ENCODE measurements at places on chromosomes 12 and 14.

DNA sequence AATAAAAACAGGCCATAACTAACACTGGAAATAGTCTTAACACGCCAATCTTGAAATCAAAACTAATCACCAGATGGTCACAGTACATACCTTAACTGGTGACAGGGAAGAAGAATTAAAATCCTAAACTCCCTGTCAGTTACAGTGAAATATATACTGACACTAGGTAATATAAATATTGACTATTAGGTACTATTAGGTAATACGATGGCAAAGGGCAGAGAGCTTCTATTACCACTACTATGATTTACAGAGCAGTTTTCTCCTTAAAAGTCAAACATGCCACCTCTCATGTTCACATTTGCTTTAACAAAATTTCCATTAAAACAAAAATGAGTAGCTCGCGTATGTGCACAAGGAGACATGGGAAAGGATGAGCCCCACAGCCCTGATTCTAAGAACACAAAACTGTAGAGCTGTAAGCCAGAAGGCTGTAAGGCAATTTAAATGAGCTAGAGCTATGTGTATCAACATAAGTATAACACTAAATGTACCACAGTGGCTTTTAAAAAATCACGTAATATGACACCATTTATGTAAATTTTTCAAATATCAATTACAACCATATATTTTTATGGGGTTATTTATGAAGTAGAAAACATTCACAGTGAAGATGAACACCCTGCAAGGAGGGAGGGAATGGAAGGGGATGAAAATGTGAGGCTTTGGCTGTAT is 19.1 kb downstream of the SETD3 start:
- DNase-seq = no peak

GRCh38 chr12:16095531-16096110 is 181.9 kb downstream of the SLC15A5 start:
- DNase-seq = no peak

DNA sequence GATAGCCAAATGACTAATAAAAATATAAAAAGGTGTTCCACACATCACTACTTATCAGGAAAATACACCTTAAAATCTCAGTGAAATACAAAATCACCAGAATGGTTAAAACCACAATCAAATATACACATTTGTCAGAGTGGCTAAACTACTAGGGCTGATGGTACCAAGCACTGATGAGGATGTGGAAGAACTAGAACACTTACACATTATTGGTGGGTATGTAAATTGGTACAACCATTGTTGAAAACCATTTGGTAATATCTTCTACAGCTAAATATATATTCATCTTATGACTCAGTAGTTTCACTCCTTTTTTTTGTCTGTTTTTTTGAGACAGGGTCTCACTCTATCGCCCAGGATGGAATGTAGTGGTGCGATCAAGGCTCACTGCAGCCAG is 48.5 kb upstream of the TTC7B start:
- DNase-seq = no peak

GRCh38 chr12:6249580-6249979 is 49.4 kb downstream of the CD9 start:
- DNase-seq = peak; percentile 18

DNA sequence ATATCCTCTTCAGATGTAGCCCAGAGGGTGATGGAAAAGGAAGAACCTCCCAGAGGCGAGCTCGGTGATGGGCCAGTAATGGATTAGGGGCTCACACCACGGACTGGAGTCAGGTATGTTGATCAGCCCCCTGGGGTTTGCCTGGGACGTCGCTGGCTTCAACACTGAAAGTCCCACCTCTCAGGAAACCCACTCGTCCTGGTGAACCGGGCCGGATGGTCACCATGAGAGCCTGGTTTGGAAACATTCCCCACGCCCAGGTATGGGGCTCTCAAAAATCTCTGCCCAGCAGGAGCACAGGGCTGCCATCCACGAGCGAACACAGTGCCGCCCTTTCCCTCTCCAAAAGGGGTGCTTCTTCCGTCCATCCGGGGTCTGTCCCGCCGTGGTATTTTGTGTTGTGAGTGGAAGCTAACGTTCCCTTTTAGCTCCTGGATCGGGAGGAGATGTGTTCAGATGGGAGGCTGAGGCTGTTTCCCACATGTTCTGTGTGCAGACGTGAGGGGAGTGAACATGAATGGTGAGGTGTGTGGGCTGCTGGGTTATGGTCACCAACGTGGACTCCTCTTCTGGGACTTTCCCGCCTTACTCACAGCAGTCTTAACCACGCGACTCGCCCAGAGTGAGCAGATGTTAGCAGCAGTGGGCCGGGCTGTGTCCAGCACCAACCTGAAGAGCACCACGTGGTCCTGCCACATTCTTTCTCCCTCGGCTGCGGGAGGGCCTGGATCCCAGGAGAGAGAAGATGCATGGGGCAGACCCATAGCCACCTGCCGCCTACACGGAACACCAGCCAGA is 139.2 kb downstream of the KIF26A start:
- DNase-seq = no peak

GRCh38 chr14:88554457-88555286 is at the start of gene PTPN21:
Gene PTPN21, minus strand, starts transcription at chr14:88555007. Its CDS starts 4,590 bp downstream, at chr14:88550417.
- peak; percentile 61 for DNase-seq

GRCh38 chr14:73909681-73910080 is 23.0 kb downstream of the ZNF410 start:
- no peak for DNase-seq

DNA sequence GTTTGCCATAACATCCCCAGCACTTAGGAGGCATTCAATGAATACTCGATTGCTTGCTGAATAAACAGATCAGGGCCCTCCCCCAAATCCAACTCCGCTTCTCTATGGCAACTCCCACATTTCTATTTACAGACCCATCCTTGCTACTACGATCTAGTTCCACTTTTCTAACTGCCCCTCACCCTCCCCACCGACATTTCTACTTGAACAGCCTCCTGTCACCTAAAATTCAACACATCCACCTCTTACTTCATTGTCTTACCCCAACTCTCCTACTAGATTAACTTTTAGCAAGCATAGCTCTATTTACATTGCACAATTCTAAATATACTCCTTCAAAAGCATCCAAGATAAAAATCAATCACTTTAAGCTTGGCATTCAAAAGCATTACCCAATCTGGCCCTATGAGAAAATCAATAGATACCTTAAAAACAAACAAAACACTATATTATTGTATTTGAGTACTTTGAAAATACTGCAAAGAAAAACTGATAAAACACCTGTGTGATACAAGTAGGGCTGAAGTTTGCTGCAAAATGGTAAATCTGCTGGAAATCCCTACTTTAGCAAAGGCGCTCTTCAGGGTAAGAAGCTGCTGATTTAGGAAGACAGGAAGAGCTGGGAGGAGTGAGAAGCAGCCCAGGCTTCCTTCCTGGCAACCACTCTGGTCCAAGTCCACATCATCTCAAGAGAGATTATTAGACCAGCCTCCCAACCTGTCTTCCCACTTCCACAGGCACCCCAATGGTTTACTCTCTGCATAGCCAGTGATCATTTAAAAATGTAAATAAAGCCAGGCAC is 96.4 kb downstream of the HECTD4 start:
- DNase-seq = no peak

- DNase-seq = no peak
These were observed 279.8 kb upstream of the DIO2 start for GRCh38 chr14:80491131-80491530.

DNA sequence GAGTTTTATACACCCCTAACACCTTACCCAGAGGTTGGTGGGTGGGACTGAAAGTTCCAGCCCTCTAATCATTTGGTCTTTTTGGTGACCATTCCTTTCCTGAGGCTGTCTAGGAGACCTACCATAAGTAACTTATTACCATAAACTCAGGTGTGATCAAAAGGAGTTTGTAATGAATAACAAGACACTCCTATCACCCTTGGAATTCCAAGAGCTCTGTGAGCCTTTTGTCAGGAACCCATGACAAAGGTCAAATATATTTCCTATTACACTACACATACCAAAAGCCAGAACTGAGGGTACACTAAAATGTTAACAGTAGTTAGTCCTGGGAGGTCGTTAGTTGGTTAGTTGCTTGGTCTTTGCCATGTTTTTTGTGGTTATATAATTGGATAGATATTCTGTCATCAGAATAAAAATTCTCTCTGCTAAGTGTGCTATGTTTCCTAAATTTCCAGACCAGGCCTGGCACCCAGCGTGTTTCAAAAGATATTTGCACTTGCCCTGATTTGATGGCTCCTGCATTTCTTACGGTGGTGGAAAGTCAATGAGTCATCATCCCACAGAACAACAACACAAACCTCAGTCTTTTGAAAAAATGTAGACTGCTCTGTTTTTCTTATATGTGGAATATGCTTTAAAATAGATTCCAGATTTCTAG is 27.0 kb upstream of the AKAP5 start:
- no peak for DNase-seq

DNA sequence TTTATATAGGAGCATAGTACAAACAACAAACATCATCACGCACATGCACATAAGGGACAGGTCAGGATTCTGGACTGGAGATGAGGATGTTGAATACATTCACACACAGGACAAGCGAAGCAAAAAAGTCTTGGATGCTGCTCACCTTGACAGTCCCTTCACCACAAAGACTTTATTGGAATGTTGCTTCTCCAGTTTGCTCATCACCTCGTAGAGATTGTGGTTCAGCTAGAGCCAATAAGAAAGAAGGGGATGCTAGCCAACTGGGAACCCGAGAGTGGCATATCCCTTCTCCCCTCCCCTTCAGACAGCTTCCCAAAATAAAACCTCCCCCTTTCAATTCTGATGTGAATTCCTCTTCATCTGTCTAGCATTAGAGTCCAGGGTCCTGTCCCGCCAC is 25.4 kb upstream of the SMAGP start:
- DNase-seq = no peak

- no peak for DNase-seq
These were observed 33.2 kb downstream of the TMEM30B start for GRCh38 chr14:61247935-61248334.

- DNase-seq = no peak
These were observed 22.7 kb downstream of the CMKLR1 start for GRCh38 chr12:108316176-108317086.

DNA sequence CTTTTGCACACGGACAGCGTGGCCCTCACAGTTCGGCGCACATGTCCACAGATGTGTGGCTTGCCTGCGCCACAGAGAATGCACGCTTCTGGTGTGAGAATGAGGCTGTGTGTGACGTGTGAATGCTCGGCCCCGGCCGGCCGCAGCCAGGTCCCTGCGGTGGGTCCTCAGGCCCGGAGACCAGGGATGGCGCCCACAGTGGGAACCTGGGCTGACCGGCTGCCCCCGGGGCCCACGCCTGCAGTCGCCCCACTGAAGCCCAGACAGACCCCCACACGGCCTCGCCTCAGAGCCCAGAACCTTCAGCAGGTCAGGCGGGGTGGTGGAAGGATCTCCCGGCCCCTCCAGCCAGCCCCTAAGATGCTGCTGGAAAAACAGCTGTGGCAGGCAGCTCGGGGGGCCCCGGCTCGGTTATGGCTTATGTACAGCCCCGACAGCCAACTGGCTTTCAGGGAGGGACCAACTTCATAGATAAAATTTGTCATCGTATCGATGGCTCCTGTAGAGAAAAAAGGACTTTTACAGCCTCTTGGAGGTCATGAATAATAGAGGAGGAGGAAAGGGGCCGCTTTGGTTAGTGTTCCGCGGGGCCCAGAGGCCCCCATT is 4.5 kb upstream of the C14orf180 start:
- DNase-seq = no peak

GRCh38 chr12:12784911-12785814 is at the start of gene APOLD1:
Gene APOLD1, plus strand, starts transcription at chr12:12785659. Its CDS starts 33 bp downstream, at chr12:12785692.
- DNase-seq = no peak

GRCh38 chr14:56351861-56352260 is 227.7 kb upstream of the TMEM260 start:
- no peak for DNase-seq

GRCh38 chr12:111246477-111247011 is 122.4 kb downstream of the PHETA1 start:
- DNase-seq = no peak

DNA sequence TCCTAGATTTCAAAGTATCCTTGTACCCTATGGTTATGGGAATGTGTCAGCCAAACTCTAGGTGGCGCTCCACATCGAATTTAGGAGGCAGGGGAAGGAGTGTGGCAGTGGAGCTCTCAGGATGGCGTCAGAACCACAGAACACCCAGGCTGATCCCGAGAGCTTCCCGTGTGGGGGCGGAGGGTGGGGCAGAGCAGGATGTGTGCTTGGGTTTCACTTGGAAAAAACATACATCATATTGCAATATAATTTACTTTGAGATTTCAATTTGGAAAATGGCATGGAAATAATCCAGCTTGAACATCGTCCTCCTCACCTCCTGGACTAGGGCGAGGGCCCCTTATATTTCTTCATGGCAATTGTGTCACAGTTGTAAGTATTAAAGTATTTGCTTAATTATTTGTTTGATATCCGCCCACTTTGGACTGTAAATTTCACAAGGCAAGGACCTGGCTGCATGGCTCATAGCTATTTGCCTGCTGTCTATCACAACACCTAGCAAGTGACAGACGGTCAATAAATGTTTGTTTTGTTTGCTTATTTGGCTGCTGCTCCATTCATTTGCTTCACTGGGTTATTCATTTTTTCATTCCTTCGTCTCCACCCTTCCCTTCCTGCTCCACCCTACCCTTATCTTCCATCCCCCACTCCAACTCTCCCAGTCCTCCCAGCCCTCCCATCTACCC is 221.5 kb upstream of the HMGA2 start:
- peak; percentile 68 for DNase-seq

GRCh38 chr12:100266835-100267602 is at the start of the genes DEPDC4 and SCYL2:
Gene DEPDC4, minus strand, starts transcription at chr12:100267079. Its CDS starts 3 bp downstream, at chr12:100267076.
Gene SCYL2, plus strand, starts transcription at chr12:100267177. Its CDS starts 15,794 bp downstream, at chr12:100282971.
- DNase-seq = peak; percentile 95

- DNase-seq = no peak
These were observed 12.2 kb upstream of the PCED1B start for GRCh38 chr12:47067176-47067575.

DNA sequence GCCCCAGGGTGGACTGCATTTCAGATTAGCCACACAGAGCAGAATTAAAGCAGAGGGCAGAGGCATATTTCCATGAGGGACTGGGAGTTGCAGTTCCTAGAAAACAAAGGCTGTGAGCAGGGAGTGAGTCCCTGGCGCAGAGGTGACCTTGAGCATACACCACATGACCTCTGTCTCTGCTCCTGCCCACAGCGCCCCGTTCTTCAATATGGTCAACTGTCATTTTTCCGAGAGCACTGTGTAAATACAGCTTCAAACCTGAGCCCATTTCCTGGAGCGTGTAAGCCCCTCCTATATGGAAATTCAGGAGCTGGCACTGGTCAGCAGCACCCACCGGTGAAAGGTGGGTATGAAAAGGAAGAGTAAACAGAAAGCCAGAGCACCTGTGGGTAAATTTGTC is 192.2 kb upstream of the PELI2 start:
- DNase-seq = no peak
